ENCODE measurements at places on chromosomes 13 and 19. TPM values are rescaled to one million over a fixed set of nuclear protein-coding genes. Genes with fewer than 3 reads are reported as not detected.

PTH2 gene
- not detected for total RNA-seq

METTL21C gene
- total RNA-seq: not detected

HSD17B14 gene
- 10.1 TPM for total RNA-seq

TNNI3 gene
- total RNA-seq: 1.6 TPM

FGF22 gene
- total RNA-seq: 0.21 TPM

INAFM1 gene
- 22.1 TPM for total RNA-seq

PRKCG gene
- total RNA-seq: not detected

NEK5 gene
- total RNA-seq: 2.4 TPM

SLITRK5 gene
- 0.13 TPM for total RNA-seq

DNAJC15 gene
- 16.1 TPM for total RNA-seq

ADGRE3 gene
- 0.50 TPM for total RNA-seq

HS6ST3 gene
- 0.03 TPM for total RNA-seq

PLVAP gene
- 21.9 TPM for total RNA-seq

KLC3 gene
- 1.9 TPM for total RNA-seq

ALOX5AP gene
- total RNA-seq: 76.3 TPM

URAD gene
- not detected for total RNA-seq

LGALS14 gene
- total RNA-seq: not detected

CYP2F1 gene
- 1.0 TPM for total RNA-seq

GRCh38 chr19:9189535-9189934, 10.8 kb downstream of the OR7D2 start:
- DNase-seq: no peak

- peak; percentile 76 for DNase-seq
Measured at GRCh38 chr19:19120308-19121231, 17.7 kb downstream of the TMEM161A start.

- DNase-seq: no peak
Measured at GRCh38 chr19:34461375-34462100, 20.0 kb upstream of the WTIP start.

GRCh38 chr13:28976195-28976594, 156.1 kb downstream of the MTUS2 start:
- DNase-seq: no peak

DNA sequence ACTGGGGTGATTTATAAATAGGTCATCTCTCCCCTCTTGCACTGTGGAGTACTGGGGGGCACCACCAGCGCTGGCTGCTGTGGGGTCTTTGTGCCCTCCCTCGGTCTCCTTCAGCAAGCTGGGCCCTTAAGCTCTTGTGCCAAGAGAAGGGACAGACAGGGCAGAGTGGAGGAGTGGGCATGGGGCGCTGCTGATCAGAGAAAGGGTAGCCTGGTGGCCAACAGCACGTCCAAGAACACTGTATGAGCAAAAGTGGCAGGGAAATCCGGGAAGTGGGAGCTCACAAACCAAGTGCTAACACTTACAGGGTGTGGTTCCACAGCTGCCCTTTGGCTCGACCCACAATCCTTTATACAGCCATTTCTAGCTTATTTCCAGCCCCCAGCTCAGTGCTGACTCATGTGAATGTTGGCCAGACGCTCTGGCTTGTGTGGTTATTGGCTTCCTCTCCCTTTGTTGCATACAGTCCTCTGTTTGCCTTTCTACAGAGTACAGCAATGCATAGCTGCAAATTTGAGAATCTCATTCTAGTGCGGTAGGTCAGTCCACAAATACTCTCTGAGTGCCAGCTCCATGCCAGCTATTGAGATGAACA, 298.8 kb downstream of the SHISA2 start:
- peak; percentile 60 for DNase-seq

DNA sequence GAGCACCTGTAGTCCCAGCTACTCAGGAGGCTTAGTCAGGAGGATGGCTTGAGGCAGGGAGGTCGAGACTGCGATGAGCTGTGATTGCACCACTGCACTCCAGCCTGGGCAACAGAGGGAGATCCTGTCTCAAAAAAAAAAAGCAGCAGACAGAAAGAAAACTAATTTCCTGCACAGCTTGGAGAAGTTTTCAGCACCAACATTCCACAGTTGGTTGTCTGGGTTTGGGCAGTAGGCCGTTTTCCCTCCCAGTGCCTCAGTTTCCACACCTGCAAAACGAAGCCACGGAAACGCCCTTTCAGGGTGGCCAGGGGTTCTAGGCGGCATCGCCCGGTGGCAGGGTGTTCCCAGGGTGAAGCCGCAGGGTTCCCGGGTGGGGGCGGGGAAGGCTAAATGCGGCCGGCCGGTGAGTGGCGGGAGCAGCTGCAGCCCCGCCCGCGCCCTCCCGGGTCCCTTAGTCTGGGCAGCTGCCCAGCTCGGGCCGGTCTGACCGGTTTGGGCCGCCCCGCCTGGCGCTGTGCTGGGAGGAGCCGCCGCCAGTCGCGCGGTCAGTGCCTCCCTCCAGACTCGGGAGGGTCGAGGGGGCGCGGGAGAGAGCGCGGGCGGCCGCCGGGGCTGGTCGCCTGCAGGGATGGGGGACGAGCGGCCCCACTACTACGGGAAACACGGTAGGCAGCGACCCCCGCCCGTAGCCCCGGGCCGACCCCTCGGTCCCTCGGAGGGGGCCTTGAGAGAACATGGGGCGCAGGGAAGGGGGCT, at the start of gene SLC44A2:
Gene SLC44A2 (plus strand): TSS at position 551 of the 759 bp plus-strand sequence. CDS start 81 bp downstream, at position 632.
- peak; percentile 87 for DNase-seq

- peak; percentile 58 for DNase-seq
Measured at GRCh38 chr13:110503037-110503901, 58.3 kb downstream of the RAB20 start.

GRCh38 chr19:31511696-31512095, 162.5 kb upstream of the TSHZ3 start:
- no peak for DNase-seq

- DNase-seq: peak; percentile 18
Measured at GRCh38 chr19:42601811-42602443, 7.2 kb upstream of the CEACAM8 start.

GRCh38 chr19:36058481-36059179, 3.9 kb downstream of the WDR62 start:
- no peak for DNase-seq

- DNase-seq: no peak
Measured at GRCh38 chr13:78334059-78334458, 269.3 kb downstream of the POU4F1 start.

- DNase-seq: no peak
Measured at GRCh38 chr19:29757551-29757950, 42.5 kb upstream of the C19orf12 start.

GRCh38 chr19:1492474-1493006, 1.6 kb downstream of the REEP6 start:
- no peak for DNase-seq

DNA sequence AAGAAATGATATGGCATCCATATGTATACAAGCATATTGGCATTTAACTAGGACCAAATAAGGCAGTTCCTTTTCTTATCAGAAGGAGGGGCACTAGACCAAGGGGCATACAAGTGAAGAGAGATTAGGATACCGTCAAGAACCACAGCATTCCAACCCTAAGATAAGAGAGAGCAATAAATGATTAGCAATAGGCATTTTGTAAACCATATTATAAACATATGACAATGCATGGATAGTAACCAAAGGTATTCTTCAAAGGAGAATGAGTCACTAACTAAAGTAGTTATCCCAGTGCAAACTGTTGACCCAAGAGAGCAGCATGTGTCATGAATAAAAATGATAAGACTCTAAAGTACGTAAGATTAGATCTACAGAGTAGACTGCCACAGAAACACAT, 500.9 kb upstream of the HTR2A start:
- DNase-seq: no peak

DNA sequence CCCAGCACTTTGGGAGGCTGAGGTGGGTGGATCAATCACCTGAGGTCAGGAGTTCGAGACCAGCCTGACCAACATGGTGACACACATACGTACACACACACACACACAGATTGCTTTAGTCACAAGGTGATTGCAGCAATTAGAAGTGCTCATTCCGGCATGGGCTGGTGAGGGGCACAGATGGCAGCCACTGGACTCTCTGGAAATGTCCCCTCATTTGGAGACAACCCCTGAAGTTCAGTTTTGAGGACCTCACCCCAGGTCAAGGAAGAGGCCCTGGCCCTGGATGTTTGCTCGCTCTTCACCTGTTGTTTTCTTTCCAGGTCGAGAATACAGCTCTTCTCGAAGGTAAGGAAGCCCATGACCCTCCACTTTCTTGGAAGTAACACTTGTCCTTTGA, 6.1 kb downstream of the ZNF296 start:
- DNase-seq: no peak

GRCh38 chr13:99463646-99464397, 37.5 kb upstream of the TM9SF2 start:
- DNase-seq: no peak

DNA sequence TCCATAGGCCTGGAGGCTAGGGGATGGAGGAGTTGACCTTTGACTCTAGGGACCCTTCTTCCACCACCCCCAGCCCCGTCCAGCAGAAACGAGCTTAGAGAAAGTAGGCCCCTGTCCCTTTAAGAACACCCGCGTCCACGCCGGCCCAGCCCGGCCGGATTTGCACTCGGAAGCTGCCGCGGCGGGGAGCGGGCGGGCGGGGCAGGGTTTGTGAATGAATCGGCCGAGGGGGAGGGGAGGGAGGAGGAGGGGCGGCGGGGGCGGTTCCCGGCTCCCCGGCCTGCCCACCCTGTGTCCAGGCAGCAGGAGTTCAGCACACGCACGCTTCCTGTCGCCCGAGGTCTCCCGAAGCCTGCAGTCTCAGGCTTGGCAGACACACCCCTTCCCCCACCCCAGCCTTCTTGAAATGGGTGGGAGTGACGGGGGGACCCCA, 1.5 kb downstream of the UNC13A start:
- DNase-seq: peak; percentile 16

DNA sequence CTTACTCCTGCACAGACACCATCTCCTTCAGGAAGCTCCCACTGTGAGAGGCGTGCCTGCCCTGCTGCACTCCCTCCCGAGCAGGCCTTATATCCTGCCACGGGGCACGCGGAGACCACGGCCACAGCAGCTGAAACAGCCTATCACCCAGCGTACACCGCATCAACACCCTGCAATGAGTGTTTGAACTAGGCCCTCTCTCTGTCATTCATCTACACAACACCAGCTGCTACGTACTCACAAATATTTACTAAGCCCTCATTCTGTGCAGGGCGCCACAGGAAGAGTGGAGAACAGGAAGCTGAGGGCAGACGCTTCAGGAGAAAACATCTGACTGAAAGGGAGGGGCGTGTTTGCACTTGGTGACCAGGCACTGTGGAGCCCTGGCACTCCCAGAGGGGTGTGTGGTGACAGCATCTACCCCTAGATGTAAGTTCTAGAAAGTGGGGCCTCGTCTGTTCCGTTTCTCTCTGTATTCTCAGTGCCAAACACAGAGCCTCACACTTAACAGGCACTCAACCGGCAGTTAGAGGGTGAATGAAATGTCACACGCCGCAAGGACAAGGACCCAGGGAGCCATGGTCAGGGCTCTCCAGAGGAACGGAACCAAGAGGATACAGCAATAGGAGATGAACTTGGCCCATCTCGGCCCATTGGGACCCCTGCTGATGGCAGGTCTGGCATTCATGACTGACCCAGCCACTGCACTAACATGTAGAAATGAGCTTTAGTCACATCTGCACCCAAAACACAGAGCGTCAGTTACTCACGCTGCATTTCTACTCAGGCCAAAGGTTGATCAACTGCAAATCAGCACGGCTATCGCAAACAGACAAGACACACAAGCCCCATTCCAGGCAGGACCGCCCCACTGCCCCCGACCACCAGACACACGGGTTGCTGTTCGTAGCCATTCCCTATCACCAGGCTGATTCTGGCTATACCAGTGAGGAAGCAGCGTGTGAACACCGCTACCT, 15.7 kb downstream of the RANBP3 start:
- DNase-seq: peak; percentile 86

GRCh38 chr19:246551-246950, 44.7 kb downstream of the PLPP2 start:
- DNase-seq: no peak

- DNase-seq: no peak
Measured at GRCh38 chr19:31164791-31165251, 184.4 kb downstream of the TSHZ3 start.

GRCh38 chr13:48828962-48829411, 146.7 kb upstream of the FNDC3A start:
- DNase-seq: no peak

DNA sequence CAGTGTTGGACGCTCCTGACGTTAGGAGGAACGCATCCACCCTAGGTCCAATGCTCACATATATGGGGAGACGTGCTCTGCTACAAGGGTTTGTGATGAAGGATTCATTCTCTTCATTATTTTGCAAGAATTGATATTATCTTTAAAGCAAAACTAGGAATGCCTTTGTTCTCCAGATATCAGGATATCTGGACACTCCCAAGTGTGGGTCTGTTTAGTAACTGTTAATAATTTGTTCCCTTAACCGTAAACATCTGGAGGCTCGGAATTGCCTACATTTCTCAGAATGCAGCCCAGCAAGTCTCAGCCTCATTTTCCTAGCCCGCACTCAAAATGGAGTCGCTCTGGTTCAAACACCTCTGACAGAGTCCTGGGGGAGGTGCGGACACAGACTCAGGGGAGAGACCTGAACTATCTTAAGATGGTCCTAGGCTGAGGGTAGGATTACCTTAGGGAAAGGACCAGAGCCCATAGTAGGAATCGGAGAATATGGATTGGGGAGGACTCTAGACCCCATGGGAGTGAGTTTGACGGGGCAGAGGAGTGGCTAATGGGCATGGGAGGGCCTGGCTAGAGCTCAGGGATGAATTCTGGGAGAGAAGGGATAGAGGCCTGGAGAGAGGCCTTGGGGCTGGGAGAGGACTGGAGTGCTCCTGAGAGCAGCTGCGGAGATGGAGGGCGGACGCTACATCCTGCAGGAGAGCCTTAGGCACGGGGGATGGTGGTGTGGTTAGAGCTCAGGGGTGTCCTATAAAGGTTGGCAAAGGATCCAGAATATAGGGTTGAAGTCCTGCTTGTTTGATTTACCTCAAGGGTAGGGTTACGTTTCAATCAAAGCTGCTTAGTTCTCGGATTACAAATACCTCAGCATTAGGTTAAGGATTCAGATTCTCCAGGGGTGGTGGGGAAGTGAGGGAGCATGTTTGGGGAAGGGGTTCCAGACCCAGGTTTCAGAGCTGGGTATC, 43.2 kb downstream of the ZNF331 start:
- no peak for DNase-seq
